Stimulated activated CD4-positive, alpha-beta T cell treated with anti-CD3 and anti-CD28 coated beads, Interleukin-1b, Interleukin-23, amount 100 ng/mL, for 48 hours (primary cell): ENCODE measurements at places on chromosomes 6 and 20.
A peak's percentile ranks its signal among the peaks of the same experiment; 100 is the strongest.

DNA sequence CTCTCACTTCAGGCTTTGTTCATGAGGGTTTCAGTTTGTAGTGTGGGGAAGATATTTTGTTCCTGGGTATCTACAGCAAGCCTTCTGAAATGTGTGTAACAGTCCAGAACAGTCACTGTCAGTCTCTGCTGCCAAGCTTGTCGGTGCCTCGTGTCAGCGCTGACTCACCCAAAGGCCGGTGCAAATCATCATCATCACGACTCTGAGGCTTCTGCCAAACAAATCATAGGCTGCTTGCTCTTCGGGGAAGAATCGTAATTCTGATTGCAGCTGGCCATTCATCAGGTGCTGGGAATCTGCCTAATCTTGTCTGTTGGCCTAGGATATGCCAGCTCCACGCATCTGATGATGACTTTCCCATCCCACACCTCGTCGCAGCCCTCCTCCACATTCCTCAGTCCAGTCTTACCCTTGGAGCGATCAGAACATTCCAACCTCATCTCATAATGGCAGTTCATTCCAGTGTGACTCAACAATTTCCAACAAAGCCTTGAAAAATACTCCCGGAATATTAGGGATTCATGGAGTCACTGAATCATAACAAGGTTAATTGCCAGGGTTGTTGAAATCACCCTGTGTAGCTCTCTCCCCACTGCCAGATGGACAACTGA, 40.9 kb downstream of the ALDH8A1 start:
- peak; percentile 52 for DNase-seq

DNA sequence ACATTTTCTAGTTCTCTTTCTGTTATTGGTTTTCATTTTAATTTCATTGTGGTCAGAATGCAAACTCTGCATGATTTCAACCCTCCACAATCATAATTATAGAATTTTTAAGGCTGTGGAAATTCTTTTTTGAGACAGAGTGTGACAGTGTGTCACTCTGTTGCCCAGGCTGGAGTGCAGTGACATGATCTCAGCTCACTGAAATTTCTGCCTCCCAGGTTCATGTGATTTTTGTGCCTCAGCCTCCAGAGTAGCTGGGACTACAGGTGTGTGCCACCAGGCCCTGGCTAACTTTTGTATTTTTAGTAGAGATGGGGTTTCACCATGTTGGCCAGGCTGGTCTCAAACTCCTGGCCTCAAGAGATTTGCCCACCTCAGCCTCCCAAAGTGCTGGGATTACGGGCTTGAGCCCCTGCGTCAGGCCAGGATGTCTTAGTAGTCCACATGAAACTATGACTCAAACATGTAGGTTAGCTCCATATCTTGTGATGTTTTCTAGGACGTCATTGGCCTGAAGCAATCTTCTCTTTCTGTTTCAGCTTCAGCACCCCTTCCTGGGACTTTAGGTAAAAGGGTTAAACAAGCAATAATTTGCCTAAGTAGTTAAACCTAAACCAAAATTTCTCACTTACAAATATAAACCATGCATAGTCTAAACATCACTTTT, 47.4 kb upstream of the SAMD3 start:
- DNase-seq, result no peak

GRCh38 chr20:33401921-33402369, 626 bp upstream of the CDK5RAP1 start:
- DNase-seq, result no peak

- DNase-seq, result no peak
Measured at GRCh38 chr20:43938932-43939761, 24.5 kb downstream of the TOX2 start.

DNA sequence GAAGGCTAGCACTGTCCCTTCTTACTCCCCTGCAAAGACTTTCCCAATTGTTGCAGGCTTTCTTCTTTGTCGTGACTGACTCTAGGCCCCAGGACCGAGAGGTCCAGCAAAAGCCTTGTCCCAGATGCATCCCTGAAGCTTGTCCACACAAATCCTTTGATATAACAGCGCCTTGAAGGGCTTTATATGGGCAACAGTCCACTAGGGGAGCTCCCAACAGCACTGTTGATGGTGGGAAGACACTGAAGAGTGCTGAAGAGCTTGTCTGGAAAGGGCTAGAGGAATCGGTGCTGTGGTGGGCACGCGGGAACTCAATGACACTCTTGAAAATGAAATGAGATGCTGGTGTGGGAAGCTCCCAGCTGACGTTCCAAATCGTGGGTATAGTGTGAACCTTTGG, 316.1 kb upstream of the CDH4 start:
- DNase-seq, result no peak

DNA sequence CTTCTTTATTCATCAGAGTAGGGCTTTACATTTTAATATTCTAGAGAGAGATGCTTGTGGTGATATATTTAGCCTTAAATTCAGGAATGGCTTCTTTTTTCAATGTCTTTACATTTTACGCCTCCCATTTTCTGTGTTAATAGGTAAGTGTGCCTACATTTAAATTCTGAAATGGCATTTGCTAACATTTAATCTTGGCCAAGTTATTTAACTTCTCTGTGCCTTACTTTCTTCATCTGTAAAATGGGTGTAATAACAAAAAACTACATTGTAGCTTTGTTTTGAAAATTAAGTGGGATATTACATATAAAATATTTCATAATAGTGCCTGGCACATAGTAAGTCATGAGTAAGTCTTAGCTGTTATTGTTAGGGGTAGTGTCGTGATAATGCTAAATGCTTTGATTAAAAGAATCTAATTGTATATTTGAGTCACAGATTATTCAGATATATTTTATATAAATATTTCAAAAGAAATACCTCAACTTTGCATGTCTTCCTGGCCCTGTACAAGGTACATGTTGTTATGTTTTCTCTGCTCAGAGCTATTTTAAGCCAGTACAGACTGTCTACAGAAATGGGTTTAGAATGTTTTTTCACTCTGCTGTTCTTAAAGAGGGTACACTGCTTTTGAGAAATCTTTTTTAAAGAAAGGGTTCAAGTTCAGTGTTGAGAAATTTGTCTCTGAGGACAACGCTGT, 18.8 kb downstream of the CARMIL1 start:
- DNase-seq, result no peak

DNA sequence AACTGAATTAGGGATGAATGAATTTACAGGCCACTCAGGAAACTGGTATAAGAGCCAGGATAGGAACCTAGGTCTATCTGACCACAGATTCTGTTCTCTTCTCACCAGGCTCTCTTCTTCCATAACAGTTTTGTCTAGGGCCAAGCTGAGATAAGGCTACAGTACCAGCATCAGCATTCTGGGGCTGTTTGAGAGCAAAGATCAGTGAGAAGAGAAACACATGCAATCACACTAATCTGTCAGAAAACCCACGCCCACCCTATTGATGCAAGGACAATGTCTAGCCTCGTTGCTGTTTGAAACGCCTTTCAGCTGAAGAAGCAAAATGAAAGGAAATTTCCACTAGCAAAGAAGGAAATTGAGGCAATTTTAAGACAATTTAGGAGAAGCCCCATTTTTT, 137.7 kb downstream of the LCA5 start:
- no peak for DNase-seq

DNA sequence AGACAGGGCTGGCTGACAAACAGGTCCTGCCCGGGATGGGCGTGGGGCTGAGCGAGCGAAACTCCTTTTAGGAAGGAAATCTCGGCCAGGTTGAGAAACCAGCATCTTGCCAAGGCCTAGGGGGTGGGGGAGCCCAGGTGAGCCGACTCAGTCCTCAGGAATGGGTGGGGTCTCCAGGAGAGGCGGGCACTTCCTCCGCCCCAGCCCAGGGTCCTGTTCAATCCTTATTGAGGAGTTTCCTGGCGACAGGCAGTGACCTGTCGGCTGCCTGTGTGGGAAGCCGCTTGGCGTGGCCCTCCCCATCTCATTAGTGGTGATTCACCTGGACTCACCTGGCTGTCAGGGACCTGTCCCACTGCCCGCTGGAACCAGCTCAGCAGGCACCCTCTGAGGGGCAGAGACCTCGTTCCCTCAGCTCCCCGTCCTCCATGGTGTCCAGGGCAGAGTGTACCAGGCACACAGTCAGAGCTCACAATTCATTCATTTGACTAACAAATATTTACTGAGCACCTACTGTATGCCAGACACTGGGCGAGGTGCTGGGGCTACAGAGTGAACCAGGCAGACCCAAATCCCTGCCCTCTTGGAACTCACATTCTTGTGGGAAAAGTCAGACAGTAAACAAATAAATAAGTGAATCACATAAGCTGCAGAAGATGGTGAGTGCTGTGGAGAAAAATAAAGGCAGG, 51.1 kb downstream of the FGD2 start:
- DNase-seq, result no peak

DNA sequence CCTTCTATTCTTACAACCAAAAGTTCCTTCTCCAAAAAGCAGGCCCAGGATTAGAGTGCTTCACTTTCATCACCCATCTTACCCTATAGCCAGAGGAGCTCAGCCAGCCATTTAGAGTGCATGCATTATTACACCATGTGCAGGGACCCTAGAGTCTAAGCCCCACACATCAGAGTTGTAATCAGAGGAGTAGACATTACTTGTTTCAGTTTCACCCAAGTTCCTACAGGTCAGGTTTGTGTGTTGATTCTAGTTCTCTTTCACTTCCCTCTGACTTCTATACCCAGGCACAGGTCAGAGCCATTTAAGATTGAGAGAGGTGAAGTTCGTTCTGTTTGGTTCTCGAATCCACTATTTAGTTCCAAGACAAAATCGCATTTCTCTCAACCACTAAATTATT, 16.3 kb upstream of the ARFGEF3 start:
- DNase-seq, result no peak

- DNase-seq, result no peak
Measured at GRCh38 chr6:32107406-32107805, 1.7 kb downstream of the TNXB start.

GRCh38 chr20:25274481-25274880, 26.6 kb downstream of the PYGB start:
- no peak for DNase-seq

- DNase-seq, result no peak
Measured at GRCh38 chr6:142570221-142570671, 268.4 kb downstream of the ADGRG6 start.

- no peak for DNase-seq
Measured at GRCh38 chr6:33082702-33083101, 6.9 kb downstream of the HLA-DPB1 start.

DNA sequence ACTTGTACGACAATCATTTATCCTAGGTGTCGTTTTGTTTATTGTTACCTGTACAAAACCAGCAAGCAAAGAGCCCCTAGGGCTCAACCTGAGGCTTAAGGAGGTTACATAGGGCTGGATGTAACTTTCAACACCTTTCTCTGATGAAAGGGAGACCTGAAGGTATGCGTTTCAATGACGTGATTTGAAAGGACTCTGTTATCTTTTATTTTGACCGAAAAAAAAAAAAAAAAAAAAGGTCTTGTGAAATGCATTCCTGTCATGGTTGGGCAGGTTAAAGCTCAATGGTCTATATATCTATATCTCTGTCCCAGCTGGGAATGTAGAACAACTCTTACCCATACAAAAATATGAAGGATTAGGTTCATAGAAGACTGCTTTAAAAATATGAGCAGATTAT, 78.7 kb upstream of the SASH1 start:
- no peak for DNase-seq

GRCh38 chr20:15058841-15059240, 721.4 kb upstream of the FLRT3 start:
- no peak for DNase-seq

- DNase-seq, result no peak
Measured at GRCh38 chr6:1285556-1285955, 26.3 kb upstream of the FOXQ1 start.

DNA sequence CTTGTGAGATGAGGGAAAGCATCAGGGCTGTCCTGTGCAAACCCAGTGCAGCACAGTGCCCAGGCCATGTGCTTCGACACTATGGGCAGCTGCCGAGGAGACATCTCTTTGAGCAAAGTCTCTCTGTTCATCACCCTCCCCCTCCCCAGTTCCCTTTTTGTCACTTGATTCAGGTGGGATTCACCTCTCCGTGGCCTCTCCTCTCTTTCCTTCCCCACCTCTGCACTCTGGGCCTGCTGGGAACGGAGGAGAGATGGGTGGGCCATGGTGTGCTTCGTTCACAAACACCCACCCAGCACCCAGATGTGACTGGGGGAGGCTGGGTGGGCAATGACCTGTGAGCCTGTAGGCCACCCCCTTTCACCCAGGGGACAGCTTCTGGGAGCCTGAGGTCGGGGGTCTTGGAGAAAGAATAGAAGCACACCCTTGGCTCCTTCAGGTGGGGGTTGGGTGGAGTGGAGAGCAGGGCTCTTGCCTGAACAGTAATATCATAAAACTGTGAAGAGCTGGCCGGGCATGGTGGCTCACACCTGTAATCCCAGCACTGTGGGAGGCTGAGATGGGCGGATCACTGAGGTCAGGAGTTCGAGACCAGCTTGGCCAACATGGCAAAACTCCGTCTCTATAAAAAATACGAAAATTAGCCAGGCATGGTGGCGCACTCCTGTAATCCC, 33.5 kb upstream of the DLGAP4 start:
- no peak for DNase-seq

DNA sequence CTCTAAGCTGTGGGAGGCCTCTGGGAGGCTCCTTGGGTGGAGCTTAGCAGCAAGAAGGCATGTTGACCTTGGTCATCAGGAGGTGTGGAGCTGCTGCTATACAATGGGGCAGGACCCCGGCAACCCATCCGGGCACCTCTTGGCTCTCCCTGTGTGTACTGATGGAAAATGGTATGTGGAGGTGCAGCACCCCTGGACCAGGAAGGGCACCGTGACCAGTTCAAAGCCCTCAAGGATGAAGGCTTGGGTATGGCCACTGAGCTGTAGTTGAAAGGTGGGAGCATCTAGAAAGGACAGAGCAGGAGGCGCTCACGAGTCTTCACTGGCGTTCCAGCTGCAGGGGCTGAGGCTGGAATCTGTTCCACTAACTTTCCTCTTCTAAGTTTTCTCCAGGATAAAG, 6.7 kb upstream of the IRF4 start:
- no peak for DNase-seq

GRCh38 chr20:46330072-46330763, 21.9 kb upstream of the CDH22 start:
- DNase-seq, result no peak

DNA sequence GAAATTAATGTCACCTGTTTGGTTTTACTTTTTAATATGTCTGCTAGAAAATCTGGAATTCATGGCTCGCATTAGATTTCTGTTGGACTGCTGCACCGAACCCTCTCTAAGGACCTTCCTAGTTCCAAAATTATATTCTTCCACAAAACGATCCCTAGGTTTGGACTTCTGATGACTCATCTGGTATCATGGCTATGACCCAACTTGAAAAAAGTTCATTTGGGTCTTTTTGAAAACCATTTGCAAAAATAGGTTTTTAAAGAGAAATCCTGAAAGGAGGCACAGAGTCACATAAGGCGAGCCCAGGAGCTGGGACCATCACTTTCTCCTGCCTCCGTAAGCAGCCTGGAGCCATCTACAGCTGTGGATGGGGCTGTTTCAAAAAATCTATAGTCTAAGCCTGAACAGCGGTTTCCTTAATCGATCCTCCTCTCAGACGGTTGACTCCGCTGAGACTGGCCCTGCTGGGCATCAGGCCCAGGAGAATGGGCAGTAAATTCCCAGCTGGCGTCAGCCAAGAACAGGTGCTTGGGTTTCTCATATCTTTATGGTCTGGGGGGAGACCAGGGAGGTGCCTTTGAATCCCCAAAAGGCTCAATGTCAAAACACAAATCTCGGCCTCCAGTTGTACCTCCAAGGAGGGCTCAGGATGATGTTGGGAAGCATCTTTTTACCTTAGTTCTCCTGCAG, 44.6 kb downstream of the SLC24A3 start:
- DNase-seq, result no peak

- no peak for DNase-seq
Measured at GRCh38 chr6:83117802-83118201, 50.3 kb downstream of the DOP1A start.
